Stimulated activated CD8-positive, alpha-beta memory T cell treated with anti-CD3 and anti-CD28 coated beads, Interleukin-7, amount 100 ng/mL, for 4 hours (primary cell): ENCODE measurements at places on chromosomes 7 and 10.

DNA sequence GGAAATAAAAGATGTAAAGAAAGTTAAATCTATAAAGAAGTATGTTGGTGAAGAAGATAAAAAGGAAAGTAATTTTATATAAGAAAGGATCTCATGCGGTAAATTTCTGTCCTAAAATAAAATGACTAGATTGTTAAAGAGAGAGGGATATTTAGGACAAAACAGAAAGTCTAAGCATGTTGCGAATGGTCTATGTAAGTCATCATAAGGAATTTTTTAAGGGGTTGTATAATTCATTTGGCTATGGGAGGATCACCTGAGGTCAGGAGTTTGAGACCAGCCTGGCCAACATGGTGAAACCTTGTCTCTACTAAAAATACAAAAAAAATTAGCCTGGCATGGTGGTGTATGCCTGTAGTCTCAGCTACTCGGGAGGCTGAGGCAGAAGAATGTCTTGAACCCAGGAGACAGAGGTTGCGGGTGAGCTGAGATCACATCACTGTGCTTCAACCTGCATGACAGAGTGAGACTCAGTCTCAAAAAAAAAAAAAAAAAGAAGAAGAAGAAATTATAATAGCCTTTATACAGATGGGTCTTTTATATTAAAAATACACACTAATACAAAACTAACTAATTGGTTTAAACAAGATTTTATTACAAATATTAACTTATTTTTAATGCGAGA lies 294.3 kb downstream of the MAGI2 start:
- no peak for DNase-seq

GRCh38 chr7:157017149-157017548 lies 6.7 kb upstream of the MNX1 start:
- no peak for DNase-seq

DNA sequence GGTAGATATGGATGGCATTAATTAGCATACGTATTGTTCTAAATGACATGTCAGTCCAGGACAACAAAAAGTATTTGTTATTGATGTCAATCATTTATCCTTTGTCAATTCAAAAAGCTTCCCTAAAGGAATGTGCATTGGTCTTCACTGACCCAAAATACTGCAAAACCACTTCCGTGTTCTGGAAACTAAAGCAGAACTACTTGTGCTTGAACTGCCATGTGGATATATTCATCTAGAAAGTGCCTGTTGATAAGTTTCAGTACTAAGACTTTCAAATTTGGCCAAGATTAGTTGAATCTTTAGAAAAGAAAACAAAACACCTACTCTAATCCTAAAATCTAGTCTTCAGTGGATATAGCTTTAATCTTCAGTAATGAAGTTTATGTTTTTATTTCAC lies 242.1 kb upstream of the PPP1R3A start:
- DNase-seq: no peak

GRCh38 chr10:132652936-132653590 lies 115.5 kb downstream of the INPP5A start:
- no peak for DNase-seq

GRCh38 chr10:49700997-49701396 lies 21.5 kb downstream of the C10orf53 start:
- no peak for DNase-seq

DNA sequence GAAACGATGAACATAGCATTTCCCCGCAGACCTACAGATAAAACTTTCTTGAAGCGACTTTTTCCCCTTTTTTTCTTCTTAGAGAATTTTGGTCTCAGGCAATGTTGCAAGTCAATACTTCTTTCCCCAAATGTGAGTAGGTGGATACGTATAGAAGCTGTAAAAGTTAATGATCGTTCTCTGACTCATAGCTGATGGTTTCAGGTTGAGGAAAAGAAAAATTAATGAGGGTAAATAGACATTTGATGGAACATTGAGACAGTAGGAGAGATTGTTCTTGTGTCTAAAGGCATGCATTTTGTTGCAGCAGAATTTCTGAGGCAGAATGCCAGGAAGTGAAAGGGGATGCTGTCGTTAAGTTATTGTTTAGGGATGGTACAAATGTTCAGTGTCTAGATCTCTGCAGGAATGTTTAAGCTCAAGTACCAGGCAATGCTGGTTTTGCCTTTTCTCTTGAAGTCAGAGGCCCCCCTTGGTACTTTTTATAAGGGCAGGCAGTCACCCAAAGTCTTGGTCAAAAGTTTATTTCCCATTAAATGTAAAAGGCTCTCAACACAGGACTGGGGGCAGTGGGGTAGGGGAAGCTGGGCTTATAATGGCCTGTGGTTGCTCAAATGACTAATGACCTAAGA lies 9.3 kb downstream of the TCF7L2 start:
- DNase-seq: no peak
